ENCODE measurements at places on chromosomes 16 and 17. TPM values are rescaled to one million over a fixed set of nuclear protein-coding genes. Genes with fewer than 3 reads are reported as not detected.

Gene SLC6A2
- 0.10 TPM for polyA plus RNA-seq

DNA sequence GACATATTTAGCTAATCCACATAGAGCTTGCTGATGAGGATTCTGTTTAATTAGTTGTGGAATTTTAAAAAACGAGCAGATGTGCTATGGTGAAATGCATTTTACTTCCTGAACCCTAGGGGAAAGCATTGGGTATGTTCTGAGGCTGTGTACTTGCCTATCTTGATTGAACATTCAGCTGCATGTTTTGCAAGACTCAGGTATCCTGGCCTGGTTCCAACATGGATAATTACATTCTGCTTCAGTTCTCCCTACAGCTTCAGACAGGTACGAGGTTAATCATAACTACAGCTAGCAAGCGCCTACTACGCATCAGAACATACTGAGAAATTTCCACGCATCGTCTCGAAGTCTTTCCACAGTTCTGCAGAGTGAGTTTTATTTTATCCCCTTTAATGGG is 77.0 kb downstream of the HS3ST2 start:
- no peak for DNase-seq

Gene SEPTIN12
- polyA plus RNA-seq = 6.1 TPM

GRCh38 chr17:10750210-10750609 is 20.4 kb upstream of the TMEM220 start:
- DNase-seq = no peak

GRCh38 chr17:74935585-74936469 is at the start of gene OTOP3:
OTOP3 (plus strand) TSS chr17:74935898; CDS start chr17:74935922, 24 bp downstream.
- DNase-seq = no peak

- DNase-seq = no peak
Measured at GRCh38 chr17:16878606-16879005, 93.3 kb downstream of the TNFRSF13B start.

DNA sequence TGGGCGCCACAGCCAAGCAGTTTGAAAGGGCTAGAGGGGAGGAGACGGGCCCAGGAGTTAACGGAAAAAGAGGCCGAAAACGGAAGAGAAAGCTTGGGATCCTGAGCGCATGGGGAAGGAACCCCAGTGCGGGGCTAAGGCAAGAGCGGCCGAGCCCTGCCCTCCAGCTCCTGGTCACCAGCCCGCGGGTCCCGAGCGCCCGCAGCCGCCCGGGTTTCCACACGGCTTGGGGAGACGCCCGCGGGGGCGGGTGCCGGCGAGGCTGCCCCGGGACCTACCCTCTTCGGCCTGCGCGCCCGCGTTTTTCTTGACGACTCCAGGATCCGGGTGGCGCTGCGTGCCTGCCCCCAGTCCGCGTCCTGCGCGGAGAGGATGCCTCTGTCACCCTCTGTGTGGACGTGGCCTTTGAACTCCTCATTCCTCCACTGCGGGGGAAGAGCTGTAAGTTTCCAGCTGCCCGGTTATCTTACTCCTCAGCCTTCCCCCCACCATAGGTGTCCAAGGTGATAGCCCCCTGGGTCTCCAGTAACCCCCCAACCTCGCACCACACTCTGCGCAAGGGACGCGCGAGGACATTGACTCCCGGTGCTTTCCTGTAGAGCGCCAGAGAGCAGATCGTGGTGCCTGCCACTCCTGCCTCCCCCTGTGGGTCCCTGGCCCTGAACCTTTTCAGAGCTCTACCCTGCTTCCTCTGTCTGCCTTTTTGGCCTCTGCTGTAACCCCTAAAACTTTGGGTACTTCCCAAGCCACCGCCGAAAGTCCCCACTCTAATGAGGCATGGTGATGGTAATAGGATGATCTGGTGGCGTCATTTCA is 1.7 kb upstream of the CDH11 start:
- DNase-seq = no peak

GRCh38 chr17:81511804-81512561 is 616 bp downstream of the ACTG1 start:
- no peak for DNase-seq

DNA sequence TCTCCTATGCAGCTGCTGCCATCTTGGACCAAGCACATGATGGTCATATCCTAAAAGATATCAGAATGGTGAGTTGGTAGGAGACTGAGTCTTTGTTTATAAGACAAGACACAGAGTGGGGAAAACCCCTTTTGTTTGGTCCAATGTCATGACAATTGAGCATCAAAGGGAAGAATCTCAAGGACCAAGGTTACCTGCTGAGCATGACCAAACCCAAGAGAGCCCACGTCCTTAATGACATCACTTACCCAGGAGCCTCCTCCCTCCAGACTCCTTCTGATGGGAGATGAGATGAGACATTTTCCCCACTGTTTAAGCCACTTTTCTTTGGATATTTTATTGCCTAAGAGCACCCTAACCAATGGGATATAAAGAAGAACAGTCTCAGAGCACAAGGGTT is 478.1 kb downstream of the NPIPA7 start:
- DNase-seq = no peak

- DNase-seq = no peak
Measured at GRCh38 chr17:44039829-44040635, 25.3 kb upstream of the TMEM101 start.
